ENCODE measurements at places on chromosomes 11 and 22. TPM values are rescaled to one million over a fixed set of nuclear protein-coding genes. Genes with fewer than 3 reads are reported as not detected.
A peak's percentile ranks its signal among the peaks of the same experiment; 100 is the strongest.

DNA sequence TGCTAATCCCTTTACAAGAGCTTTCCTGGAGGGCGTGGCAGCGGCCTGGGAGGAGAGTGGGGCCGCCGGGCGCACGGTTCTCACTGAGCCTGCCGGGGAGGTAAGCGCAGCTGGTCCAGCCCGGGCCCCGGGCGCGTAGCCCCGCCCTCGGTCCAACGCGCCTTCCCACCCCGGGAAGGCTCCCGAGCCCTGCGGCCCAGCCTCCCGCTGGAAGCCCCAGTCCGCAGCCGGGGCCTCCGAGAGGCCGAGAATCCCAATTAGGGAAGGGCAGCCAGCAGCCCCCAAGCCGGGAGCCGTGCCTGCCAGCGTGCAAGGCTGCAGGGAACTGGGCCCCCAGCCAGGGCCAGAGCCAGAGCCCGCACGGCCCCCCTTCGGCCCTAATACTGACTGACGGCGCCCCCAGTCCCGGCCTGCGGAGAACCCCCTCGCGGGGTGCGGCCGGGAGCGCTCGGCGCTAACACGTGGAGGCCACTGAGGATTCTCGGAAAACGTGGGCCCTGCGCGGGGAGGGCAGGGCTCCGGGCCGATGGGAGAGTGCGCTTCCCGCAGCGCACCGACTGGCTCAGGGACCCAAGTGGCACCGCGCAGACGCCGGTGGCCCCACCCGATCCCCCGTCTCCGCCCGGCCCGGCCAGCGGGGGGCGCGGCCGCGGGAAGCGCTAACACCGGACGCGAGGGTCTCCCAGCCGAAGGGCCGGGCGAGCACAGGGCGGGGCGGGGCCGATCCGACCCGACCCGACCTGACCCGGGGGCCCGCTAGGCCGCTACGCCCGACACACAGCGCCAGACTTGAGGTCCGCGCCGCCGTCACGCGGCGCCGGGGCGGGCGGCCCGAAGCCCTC, 5.7 kb downstream of the ZFTA start:
- no peak for DNase-seq

GRCh38 chr22:19597399-19597735, 73.2 kb upstream of the CLDN5 start:
- no peak for DNase-seq

GRCh38 chr11:47327025-47327424, 25.5 kb downstream of the MYBPC3 start:
- peak; percentile 82 for DNase-seq

- no peak for DNase-seq
These were observed 4.7 kb upstream of the TTC36 start for GRCh38 chr11:118522571-118523072.

- DNase-seq = no peak
These were observed 320.4 kb downstream of the KIRREL3 start for GRCh38 chr11:126680131-126680530.

The UBQLNL gene
- 0.39 TPM for total RNA-seq

All from osteocyte (in vitro differentiated cells).